ENCODE measurements at places on chromosomes 12 and 14.

GRCh38 chr14:21086908-21087293, 11.6 kb downstream of the ZNF219 start:
- no peak for DNase-seq

DNA sequence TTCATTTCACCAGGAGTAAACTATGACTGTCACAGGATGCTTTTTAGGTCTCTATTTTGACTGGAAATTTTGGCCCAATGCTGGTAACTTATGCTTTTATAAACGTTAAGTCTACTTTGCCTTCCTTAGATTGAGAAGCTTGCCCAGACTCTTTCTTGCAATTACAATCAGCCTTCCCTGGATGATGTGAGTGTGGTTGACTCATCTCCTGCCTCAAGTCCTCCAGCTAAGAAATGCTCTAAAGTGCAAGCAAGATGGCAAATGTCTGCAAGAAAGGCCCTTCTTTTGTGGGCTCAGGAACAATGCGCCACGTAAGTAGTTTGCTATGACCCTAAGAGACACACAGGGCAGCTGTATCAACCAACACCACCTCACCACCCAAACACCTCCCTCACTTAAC, 96.9 kb downstream of the SYNE2 start:
- no peak for DNase-seq

GRCh38 chr14:99081156-99081765, 190.7 kb downstream of the BCL11B start:
- no peak for DNase-seq

DNA sequence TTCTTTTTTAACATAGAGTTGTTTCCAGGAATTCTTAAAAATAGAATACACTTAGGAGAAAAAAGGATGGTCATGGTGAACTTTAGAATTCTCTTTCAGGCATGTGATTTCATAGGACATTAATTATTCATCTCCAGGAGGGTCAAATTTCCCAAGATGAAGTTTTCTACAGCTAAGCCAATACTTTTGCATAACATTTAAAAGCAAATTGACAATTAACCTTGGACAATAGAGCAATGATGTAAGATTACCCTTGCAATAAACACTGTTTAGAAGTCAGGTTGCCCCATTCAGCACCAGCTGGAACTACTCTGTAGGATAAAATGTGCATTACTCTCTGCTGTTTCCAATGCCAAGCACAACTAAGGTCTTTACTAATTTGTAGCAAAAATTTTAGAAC, 49.5 kb downstream of the SIX1 start:
- no peak for DNase-seq

- peak; percentile 24 for DNase-seq
Measured at GRCh38 chr12:15982471-15982870, 71.3 kb downstream of the DERA start.

GRCh38 chr12:32603858-32604257, 75.2 kb upstream of the DNM1L start:
- no peak for DNase-seq

- no peak for DNase-seq
Measured at GRCh38 chr14:91356181-91356763, 61.3 kb downstream of the CCDC88C start.

DNA sequence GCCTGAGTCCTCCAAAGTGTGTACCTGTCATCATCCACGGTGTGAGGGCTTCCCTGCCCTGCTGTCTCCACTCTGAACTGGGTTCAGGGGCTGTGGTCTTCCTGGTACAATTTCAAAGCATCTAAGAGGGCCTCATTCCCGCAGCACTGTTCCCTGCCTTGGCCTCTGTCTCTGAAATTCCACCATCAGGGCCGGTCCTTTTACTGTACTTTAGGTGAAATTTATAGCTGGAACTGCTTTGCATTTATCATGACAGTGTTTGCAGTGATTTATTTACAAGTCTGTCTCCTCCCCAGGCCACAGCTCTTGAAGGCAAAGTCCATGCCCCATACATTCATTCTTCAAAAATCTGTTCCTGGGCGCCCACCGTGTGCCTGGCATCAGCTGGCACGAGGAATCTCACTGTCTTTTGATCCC, 36.9 kb upstream of the NCOR2 start:
- DNase-seq, result no peak

GRCh38 chr14:54493293-54493692, 4.5 kb upstream of the GMFB start:
- no peak for DNase-seq

GRCh38 chr12:13379531-13380188, 183.1 kb downstream of the EMP1 start:
- DNase-seq, result no peak

GRCh38 chr12:125149160-125150108, 84.2 kb downstream of the AACS start:
- no peak for DNase-seq

- DNase-seq, result no peak
Measured at GRCh38 chr14:100168506-100168905, 9.1 kb upstream of the DEGS2 start.

DNA sequence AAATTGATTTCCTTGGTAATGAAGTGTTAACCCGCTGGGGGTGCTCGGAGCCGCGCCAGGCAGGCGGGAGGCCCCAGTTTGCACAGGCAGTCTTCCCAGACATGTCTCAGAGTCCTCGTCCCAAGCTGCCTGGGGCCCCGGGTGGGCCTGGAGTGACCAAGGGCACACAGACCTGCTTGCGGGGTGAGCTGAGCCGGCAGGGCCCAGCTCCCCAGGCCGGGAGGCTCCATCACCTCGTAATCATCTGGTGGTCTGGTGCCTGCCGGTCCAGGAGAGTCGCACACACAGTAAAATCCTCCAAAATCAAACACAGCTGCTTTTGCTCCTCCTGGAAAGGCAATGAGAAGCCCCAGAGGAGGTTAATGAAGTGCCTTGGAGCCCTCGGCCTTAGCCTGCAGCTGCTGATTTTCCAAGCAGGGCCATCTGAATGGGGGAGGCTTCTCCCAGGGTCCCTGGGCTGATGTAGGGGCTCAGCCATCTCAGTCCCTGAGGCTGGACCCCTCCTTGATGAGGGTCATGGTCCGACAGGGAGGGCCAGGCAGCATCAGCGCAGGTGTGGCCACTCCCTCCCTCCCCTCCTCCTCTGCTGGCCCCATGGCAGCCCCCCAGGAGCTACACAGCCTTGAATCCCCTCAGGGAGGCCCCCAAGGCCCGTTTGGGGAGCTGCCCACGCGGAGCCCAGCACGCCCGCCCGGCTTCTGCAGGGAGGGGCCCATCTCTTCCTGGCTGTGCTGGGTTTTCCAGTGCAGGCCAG, 39.4 kb upstream of the FBRSL1 start:
- no peak for DNase-seq

GRCh38 chr14:36194663-36195062, 18.1 kb upstream of the PTCSC3 start:
- DNase-seq, result peak; percentile 67

DNA sequence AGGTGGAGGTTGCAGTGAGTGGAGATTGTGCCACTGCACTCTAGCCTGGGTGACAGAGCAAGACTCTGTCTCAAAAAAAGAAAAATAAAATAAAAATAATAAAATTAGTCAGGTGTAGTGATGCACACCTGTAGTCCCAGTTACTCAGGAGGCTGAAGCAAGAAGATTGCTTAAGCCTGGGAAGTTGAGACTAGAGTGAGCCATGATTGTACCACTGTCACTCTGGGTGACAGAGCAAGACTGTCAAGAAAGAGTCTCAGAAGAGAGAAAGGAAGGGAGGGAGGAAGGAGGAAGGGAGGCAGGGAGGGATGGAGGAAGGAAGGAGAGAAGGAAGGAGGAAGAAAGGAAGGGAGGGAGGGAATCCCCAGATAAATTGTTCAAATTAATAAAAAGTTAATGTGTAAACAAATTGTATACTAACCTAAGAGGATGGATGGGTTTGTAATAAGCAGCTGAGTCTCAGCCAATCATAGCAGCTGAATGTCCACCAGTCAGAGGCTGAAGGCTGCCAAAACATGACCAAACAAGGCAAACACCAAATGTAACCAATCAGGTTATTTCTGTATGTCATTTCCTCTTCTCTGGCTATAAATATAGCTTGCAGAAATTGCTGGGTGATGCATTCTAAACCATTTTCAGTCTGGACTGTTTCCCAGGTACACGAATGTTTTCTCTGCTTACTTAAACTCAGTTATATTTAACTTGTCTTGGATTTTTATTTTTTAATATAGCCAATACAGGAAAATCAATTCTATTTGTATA, 6.1 kb upstream of the CDCA4 start:
- DNase-seq, result no peak

- no peak for DNase-seq
Measured at GRCh38 chr12:108783446-108783845, 52.1 kb upstream of the CORO1C start.

GRCh38 chr12:11901701-11902524, 168.8 kb upstream of the BCL2L14 start:
- DNase-seq, result no peak

GRCh38 chr14:58861586-58861985, 223.8 kb downstream of the DACT1 start:
- no peak for DNase-seq

DNA sequence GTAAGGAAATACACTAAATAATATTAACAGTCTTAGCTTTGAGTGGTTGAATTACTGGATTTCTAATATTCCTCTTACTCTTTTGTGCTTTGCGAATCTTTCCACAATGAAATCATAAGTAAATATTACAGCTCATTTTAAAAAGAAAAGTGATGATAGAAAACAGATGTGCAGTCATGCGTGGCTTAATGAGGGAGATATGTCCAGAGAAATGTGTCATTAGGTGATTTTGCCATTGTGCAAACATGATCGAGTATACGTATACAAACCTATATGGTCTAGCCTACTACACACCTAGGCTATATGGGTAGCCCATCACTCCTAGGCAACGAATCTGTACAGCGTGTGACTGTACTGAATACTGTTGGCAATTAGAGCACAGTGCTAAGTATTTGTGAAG, 59.3 kb downstream of the SLC15A5 start:
- DNase-seq, result no peak

DNA sequence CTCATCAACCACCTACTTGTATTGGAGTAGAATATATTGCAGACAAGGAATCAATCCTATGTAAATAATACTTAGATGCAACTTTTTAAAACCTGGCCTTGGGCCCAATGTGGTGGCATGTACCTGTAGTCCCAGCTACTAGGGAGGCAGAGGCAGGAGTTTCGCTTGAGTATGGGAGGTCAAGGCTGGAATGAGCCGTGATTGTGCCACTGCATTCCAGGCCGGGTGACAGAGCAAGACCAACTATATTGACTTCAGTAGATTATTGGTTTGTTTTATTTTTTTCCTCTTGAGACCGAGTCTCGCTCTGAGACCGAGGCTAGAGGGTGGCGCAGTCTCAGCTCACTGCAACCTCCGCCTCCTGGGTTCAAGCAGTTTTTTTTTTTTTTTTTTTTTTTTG, 3.6 kb downstream of the LARP4 start:
- no peak for DNase-seq

DNA sequence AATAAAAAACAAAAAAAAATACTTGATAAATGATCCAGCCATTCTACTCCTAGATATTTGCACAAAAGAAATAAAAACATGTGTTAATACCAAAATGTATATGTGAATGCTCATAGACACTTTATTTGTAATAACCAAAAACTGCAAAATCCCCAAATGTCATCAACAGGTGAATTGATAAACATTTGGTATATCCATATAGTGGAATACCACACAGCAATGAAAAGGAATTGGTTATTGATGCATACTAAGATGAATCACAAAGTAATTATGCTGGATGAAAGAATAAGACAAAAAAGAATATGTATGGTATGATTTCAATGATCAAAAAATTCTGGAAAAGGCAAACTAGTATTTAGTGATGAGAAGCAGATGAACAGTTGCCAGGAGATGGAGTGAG, 124.7 kb upstream of the VASH1 start:
- DNase-seq, result no peak

Measured in NCI-H2081 treated with DMSO at 0.1 percent for 48 hours (cell line).